ENCODE measurements at places on chromosomes 12 and 14.

- no peak for DNase-seq
Measured at GRCh38 chr14:20618271-20618749, 23.2 kb downstream of the OR6S1 start.

DNA sequence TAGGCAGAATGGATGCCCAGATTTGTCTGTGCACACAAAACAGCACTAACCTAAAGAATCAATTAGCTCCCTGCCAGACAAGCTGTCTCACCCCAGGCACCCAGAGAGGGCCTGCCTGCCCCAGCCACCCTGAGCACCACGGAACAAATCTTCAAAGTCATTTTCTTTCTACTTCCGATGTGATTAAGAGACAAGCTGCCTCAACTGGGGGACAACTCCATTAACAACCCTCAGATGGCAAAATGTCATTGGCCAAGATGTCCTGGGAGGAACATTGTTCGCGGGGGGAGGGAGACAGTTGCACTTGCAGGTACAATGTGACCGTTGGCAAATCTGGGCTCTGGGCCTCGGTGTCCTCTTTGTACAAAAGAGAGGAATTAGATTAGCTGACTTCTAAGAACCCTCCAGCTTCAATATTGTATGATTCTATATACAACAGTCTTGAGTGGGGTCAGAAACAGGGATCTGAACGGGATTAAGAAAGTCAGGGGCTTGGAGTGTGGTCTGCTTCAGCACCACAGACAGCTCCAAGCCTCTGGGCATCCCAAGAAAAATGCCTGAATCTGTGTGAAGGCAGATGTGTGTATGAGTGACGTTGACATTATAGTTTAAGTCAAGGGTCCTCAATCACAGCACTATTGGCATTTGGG, 42.8 kb upstream of the CMKLR1 start:
- DNase-seq: no peak

DNA sequence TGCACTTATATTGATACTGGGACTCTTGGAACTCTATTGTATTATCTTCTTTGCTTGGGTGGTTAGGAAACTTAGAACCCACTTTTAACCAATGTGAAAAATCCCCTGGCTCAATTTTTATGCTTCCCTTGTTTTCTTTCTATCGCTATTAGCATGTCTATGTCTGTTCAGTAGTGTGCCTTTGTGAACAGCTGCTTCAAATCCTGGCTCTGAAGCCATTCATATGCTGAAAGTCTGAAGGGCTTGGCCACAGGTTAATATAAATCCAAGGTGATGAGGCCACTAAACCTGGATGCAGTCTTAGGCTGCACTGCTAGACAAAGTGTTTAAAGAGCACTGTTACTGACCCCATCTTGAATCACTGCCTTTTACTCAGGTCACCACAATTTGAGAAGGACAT, 94.9 kb upstream of the RIC8B start:
- no peak for DNase-seq

DNA sequence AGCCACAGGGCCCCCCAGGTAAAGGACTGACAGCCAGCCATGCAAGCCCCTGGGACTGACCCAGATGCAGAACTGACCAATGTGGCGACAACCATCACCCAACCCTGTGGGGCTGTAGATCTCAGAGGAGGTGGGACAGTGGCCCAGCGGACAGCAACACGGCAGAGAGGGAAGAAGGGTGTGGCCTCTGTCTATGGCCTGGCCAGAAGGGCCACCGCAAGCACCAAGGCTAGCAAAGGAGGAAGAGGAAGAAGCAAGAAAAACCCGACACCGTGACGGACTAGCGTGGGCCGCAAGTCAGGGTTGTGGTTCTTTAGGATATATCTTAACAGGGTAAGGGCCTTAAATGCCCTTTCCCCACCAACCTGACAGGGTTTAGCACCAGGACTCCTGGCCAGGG, 71.2 kb downstream of the ITPK1 start:
- DNase-seq: no peak

DNA sequence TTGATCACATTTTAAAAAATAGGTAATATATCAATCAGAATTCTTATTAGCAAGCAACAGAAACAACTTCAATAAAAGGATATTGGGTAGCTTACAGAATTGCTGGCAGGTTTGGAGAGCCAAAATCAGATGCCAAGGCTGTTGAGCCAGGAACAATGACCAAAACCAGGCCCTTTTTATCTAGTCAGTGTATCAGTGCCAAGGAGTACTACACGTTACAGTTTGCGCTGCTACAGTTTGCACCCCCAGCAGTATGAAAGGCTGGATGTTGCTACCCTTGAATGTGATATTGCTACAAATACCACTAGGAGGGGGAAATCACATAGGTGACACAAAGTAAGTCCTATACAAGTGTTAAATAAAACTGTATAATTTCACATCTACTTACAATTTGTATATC, 19.3 kb downstream of the CGRRF1 start:
- no peak for DNase-seq

- no peak for DNase-seq
Measured at GRCh38 chr14:86788224-86788623, 1204.8 kb downstream of the GALC start.

- no peak for DNase-seq
Measured at GRCh38 chr14:66468778-66469367, 17.3 kb upstream of the CCDC196 start.

GRCh38 chr12:117188121-117188665, 2.1 kb downstream of the FBXO21 start:
- DNase-seq: no peak

DNA sequence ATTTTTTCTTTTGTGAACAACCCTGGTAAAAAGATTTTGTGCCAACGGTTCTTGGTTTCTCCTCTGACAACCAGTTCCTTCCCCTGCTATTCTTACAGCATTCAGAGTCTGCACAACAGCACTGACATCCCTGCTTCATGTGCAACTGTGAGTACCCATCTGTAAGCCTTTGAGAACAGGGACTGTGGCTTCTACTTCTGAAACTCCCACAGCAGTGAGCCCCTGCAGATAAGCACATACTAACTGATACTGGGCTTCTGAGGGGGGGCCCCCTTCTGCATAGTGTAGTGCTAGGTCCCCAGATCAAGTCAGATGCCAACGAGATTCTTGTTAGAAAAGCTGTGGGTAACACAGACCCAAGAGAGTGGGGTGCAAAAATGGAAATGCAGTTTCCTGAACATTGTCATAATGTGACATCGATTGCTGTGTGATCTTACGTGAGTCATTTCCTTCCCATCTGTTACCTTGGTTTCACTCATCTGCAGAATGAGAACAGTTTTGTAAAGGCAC, 11.1 kb upstream of the NINJ2 start:
- DNase-seq: no peak

GRCh38 chr12:123120452-123121166, 30.3 kb downstream of the PITPNM2 start:
- no peak for DNase-seq

DNA sequence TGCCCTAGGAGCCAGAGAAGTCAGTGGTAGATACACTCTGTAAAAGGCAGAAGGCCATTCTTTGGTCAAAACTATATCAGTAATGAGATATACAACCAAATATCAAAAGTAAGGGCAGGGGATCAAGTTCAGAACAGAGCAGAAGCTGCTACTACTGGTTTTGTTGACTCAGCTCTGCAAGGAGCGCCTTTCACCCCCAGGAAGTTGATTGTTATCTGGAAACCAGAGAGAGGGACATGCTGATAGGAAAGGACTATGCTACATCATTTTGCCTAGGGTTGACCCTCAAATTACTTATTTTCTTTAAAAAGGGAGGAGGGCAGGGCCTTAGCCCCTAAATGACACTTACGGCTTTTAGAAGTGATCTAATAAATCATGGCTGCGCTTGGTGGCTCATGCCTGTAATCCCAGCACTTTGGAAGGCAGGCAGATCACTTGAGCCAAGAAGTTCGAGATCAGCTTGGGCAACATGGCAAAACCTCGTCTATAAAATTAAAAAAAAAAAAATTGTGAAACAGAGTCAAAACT, 194.0 kb downstream of the KLHL28 start:
- DNase-seq: no peak

DNA sequence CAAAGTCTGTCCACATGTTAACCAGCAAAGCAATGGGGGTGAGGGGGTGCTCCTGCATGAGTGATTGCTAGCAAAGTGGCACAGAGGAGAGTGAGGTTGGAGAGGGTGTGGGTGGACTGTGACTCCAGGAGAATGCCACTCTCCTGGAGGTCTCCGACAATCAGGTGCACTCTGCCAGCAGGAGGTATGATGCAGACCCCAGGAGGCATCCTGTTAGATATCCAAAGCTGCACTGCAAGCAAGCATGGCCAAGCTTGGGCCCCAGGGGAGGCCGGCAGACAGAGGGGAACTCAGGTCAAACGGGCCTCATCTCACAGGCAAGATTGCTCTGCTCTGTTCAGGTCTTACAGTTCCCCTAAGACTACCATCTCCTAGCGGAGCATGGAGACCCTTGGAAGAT, 73.5 kb upstream of the ALX1 start:
- DNase-seq: no peak
